M059J (cell line): ENCODE measurements at places on chromosomes 13 and 19. TPM values are rescaled to one million over a fixed set of nuclear protein-coding genes. Genes with fewer than 3 reads are reported as not detected.

GRCh38 chr19:32627714-32628270 lies 46.8 kb downstream of the PDCD5 start:
- no peak for DNase-seq

GRCh38 chr19:46147791-46148288 lies at the start of gene IGFL2:
Gene IGFL2, plus strand, starts transcription at chr19:46148238. Its CDS starts 41 bp downstream, at chr19:46148279.
- DNase-seq, result peak; percentile 8

GRCh38 chr13:50375792-50376191 lies 360.5 kb downstream of the KCNRG start:
- peak; percentile 90 for DNase-seq

DNA sequence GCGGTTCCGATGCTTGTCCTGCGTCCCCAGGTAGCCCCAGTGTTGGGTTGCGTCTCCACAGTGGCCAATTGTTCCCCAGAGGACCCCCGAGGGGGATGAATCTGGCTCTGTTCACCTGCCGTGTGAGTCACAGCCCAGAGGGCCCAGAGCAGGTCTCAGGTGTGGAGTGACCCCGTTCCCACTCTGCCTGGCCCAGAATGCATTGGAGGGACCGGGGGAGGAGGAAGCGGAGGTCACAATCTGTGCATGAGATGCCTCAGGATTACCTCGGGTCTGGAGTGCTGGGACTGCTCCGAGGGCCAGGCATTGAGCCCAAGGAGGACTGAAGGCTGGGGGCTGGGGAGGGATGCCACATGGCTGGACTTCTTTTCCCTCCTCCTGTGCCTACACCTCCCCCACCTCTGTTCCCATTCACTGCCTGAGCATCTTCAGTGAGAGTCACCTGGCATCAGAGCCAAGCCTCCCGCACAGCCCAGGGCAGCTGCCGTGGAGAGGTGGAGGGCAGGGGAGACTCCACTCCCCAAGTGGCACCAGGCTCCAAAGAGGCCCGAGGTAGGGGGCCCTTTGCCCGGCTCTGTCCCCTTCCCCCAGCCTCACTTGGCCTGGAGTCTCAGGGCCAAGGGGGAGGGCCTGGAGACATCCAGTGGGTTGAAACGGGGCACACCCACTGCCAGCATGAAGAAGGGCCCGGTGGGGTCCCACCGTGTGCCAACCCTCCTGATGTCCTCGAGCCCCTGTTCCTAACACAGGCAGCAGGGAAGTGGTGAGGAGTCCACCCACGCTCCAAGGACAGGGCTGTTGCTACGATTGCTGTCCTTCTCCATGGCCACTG lies 81.1 kb downstream of the CHST8 start:
- DNase-seq, result no peak

DNA sequence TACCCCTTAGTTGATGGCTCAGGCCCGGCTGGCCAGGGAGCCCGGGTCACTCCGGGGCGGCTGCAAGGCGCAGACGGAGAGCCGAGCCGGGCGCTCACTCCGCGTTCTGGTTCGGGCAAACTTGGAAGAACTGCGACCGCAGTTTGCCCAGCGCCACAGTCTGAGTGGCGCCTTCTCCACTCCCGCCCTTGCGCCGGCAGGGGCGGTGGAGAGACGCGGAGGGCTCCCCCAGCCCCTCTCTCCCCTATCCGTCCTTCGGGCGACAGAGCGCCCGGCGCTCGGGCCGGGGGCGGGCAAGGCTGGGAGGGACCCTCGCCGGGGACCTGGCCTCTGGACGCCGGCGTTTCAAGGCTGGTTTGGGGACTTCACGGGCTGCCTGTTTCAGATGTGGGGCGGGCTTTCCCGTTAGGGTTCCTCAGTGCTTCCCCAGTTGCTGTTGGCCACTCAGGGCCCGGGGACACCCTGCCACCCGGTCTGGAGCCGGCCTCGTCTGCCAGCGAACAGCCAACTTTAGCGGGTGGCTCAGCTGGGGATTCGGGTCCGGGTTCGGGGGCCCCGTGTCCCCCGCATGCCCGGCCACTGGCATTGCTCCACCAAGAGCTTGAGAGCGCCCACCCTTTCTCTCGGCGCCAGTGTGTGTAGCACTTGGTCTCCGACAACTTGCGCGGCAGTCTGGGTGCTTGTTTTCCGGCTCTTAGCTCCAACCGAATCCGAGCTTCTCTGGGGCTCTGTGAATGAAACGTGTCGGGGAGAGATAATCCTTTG lies 1.5 kb downstream of the GPC6 start:
- peak; percentile 54 for DNase-seq

- DNase-seq, result peak; percentile 68
Observed at GRCh38 chr19:6608940-6609339, 18.0 kb upstream of the CD70 start.

GRCh38 chr13:97298816-97299215 lies 76.7 kb downstream of the MBNL2 start:
- DNase-seq, result no peak

The TSHZ3 gene
- total RNA-seq, result 0.22 and 0.64 TPM in 2 replicates

The C1QTNF9 gene
- not detected in 2 replicates for total RNA-seq

The PLIN5 gene
- total RNA-seq, result not detected in 2 replicates

The APOE gene
- total RNA-seq, result 1.6 and 3.5 TPM in 2 replicates

The WDR88 gene
- not detected in 2 replicates for total RNA-seq
